Stimulated activated CD4-positive, alpha-beta T cell treated with anti-CD3 and anti-CD28 coated beads, Interleukin-1b, Interleukin-23, amount 100 ng/mL, for 24 hours (primary cell): ENCODE measurements at places on chromosomes 2 and 18.

DNA sequence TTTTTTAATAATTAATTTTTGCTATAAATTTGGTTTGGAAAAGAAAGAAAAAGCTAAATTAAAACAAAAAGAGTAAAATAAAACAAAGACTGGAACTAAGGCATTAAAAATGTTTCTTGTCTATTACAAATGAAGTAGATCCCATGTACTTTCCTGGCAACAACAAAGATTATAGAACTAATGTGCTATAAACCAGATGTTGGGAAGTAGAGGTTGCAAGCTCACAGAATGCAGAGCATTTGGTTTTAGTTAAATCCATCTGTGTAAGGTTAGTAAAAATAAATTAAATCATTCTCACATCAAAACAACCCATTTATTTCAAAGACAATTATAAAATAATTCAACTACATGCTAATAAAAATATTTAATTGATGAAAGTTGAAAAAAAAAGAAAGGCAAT is 157.2 kb upstream of the ZC3H15 start:
- DNase-seq: no peak

DNA sequence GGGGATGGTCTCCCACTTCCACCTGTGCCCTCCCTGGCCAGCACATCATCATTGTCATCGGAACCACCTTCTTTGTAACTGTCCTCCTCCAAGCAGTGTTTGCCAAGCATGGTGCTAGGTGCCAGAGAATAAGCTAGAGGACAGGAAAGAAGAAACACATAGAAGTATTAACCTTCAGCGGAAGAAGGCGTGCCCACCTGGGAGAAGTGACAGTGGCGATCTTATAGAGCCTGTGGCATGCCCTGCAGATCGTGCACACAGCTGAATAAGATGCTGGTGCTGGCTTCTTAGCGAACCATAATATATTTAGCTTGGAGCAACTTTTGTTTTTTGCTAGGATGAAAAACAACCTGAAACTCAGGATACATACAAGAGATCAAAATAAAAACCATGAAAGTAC is 148.0 kb downstream of the FAM210A start:
- DNase-seq: no peak

- DNase-seq: no peak
These were observed 3.1 kb downstream of the NEU2 start for GRCh38 chr2:233035426-233036161.

DNA sequence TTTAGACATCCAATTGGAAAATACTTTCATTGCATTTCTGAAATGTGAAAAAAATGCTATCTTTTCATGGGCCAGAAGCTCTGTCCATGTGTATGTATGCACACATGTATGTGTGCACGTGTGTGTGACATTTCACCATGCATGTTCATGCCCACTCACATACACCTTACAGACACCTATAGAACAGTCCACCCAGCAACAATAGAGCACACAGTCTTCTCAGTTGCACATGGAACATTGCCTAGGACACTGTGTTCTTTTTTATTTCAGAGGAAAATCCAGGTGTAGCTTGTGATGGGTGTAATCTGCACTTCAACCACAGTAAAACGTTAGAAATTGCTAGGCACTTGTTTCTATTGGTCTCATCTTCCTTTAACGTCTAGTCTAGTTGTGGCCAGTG is 114.8 kb upstream of the RGPD4 start:
- DNase-seq: no peak

DNA sequence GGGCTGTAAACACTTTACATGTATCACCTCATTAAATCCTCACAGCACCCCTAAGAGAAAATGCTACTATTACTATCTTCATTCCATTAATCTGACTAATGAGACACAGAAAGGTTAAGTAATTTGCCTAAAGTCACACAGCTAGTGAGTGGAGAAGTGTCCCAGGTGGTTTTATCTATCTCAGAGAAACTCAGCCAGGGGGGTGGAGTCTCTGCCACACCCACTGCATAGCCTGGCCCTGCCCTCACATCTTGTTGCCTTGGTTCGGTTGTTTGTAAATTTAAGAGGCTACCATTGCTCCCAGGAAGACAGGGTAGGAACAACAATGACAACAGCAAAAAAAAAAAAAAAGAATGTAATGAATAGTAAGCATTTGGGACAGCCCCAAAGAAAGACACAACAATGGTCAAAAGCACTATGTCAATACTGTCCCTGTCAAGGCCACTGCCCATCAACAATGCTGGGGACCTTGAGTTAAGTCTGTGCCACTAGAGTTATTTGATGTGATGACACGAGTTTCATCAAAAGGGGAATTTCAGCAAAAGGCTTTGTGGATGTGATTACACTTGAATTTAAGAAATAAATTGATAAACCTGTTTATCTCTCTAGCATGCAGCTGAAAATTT is 17.5 kb downstream of the CYRIA start:
- DNase-seq: no peak
